ENCODE measurements at places on chromosomes 5 and 9. TPM values are rescaled to one million over a fixed set of nuclear protein-coding genes. Genes with fewer than 3 reads are reported as not detected.

The PGM5 gene
- total RNA-seq = not detected

The ABLIM3 gene
- total RNA-seq = not detected

The FBP2 gene
- total RNA-seq = not detected

The DAB2IP gene
- 0.54 TPM for total RNA-seq

DNA sequence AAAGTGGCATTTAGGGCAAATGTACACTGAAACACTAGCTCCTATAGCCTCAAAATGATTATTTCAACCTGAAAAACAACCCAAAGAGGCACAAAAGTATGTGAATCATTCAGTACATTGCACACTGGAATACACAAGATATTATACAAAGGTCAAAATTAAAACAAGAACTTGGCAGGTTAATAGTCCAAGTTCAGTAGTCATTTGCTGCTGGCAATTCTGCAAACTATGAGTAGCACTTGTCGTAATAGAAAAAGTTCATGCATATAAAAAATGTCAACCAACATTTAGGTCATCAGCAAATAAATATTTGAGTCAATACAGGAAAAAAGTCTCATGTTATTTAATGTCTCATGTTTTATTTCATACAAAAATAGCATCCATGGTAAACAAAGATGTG, 98.7 kb downstream of the LPAR1 start:
- no peak overlapping the region for H3K27ac ChIP-seq
- no peaks in the 10 kb centered on the region for H3K36me3 ChIP-seq
- H3K4me1 ChIP-seq = no peaks in the 10 kb centered on the region
- H3K27me3 ChIP-seq = peaks cover 1% of the 10 kb centered on the region
- H3K4me3 ChIP-seq = no peak overlapping the region

- H3K4me1 ChIP-seq = no peaks in the 10 kb centered on the region
- peaks cover 8% of the 10 kb centered on the region for H3K36me3 ChIP-seq
- DNase-seq = no peak
- peaks cover 1% of the 10 kb centered on the region for H3K27me3 ChIP-seq
- H3K4me3 ChIP-seq = no peak overlapping the region
Observed at GRCh38 chr9:567128-567746, 274.3 kb upstream of the DMRT1 start.

- peaks cover 3% of the 10 kb centered on the region for H3K27me3 ChIP-seq
- no peaks in the 10 kb centered on the region for H3K4me1 ChIP-seq
- no peak overlapping the region for H3K4me3 ChIP-seq
Observed at GRCh38 chr9:68530618-68531017, 10.1 kb downstream of the TMEM252 start.

- no peak overlapping the region for H3K27ac ChIP-seq
- H3K4me3 ChIP-seq = no peak overlapping the region
- no peaks in the 10 kb centered on the region for H3K36me3 ChIP-seq
- H3K4me1 ChIP-seq = no peaks in the 10 kb centered on the region
Observed at GRCh38 chr9:134631881-134632280, 9.7 kb upstream of the COL5A1 start.

DNA sequence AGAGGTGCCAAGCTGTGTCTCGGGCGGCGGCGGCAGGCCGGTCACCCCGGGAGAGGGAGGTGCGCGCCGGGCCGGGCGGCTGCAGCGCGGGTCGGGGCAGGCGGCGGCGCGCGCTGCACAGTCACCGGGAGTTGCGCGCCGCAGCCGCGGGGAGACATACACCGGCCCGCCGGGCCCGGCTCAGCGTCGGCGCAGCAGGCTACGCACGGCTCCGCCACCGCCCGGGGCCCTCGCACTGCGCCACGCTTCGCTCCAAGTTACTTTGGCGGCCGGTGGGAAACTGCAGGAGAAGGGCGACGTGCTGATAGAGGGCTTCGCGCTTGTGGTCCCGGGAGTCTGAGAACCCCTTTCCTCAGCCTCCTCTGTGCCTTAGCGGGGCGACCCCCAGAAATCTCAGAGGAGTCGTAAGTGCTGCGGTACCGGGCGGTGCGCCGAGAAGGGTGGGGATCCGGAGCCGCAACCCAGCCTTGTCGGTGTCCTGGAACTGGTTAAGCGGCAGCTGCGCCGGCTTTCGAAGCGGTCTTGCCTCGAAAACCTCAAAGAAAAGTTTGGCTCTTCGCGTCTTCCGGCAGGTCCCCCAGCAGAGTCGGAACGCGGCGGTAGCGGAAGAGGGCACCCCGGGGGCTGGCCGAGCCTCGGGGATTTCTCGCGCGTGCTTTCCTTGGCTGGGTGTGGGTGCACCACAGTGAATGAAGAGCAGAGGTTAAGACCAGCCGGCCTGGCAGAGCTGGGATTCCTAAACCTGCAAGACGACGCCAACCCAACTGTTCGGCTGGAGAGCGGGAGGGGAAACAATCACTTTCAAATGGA, at the start of gene EFNA5:
TSS of gene EFNA5 (minus strand) at position 6 of the 810 bp plus-strand sequence.
- peaks cover 63% of the 10 kb centered on the region for H3K27me3 ChIP-seq
- no peak within 1 kb of the TSS for H3K27ac ChIP-seq
- no peaks in the 10 kb centered on the region for H3K36me3 ChIP-seq
- H3K4me3 ChIP-seq = peak within 1 kb of the TSS; percentile 65
- peaks cover 28% of the 10 kb centered on the region for H3K4me1 ChIP-seq

GRCh38 chr9:89442501-89442978, 55.4 kb downstream of the SEMA4D start:
- peaks cover 92% of the 10 kb centered on the region for H3K4me1 ChIP-seq
- peak; percentile 37 for DNase-seq

DNA sequence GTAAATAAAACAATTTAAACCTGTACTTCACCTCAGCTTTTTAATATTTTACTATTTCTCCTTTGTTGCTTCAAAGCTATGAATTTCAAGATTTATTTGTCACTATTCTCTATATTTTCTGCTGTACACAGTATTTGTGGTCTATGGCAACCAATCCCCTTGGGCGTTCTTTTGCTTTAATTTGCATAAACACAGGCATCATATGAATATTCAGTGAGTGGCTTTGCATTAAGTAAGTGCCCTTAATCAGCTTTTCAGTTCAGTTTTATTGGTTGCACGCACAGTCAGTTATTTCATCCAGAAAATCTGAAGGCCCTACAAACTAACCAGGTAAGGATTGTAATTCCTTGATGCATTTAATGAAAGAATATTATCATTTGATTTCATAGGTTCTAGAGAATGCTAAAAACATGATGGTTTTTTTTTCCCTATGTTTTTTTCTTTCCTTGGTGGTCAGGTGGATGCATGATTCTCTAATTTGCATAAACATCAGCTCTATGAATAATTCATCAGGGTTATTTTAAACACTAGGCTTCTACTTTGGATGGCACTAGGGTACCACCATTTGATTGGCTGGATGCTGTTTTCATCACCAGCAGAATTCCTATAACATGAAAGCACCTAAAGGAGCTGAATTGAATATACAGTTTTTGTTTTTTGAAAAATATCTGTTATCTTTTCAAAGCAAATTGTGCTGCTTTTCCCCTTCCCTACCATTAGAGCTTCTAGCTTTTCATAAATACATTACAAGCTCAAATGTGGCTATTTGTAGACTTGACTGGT, 249.2 kb upstream of the CCNH start:
- no peaks in the 10 kb centered on the region for H3K36me3 ChIP-seq
- H3K27ac ChIP-seq = no peak overlapping the region
- no peak overlapping the region for H3K4me3 ChIP-seq
- no peak for DNase-seq

DNA sequence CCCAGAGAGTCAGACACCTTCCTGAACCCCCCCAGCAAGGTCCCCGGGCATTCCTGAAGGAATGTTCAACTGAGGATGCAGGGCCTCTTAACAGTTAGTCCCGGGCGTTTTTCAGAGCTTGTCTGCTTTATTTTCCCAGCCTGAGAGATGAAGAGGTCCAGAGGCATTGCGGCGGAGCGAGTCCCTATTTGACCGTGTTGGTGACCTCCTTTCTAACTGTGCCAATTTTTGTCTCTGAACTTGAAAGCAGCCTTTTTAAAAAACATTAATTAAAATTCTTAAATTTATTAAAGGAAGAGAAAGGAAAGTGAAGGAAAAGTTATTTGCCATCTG, 433 bp upstream of the PTAR1 start:
- H3K27ac ChIP-seq = peak overlapping the region; percentile 94
- H3K27me3 ChIP-seq = no peaks in the 10 kb centered on the region
- no peak for DNase-seq
- peaks cover 26% of the 10 kb centered on the region for H3K4me1 ChIP-seq
- peak overlapping the region; percentile 97 for H3K4me3 ChIP-seq
- H3K36me3 ChIP-seq = peaks cover 15% of the 10 kb centered on the region

DNA sequence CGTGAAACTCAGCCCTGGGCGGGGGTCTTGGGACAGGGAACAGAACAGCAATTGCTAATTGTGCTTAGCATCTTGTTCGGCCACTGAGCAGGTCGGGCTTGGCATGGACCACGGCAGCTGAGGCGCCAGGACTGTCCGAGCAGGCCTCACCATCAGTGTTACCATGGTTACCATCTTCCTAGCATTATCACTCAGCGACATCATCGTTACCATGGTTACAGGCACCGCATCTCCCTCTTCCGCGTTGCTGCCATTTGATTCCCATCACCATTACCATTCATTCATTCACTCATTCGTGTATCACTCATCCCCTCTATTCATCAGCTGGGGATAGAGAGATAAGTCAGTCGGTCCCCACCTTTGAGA, 81.0 kb upstream of the ZBTB43 start:
- H3K4me1 ChIP-seq = peaks cover 40% of the 10 kb centered on the region
- H3K27ac ChIP-seq = peak overlapping the region; percentile 91
- H3K27me3 ChIP-seq = no peaks in the 10 kb centered on the region
- no peaks in the 10 kb centered on the region for H3K36me3 ChIP-seq
- H3K4me3 ChIP-seq = peak overlapping the region; percentile 79
- no peak for DNase-seq

DNA sequence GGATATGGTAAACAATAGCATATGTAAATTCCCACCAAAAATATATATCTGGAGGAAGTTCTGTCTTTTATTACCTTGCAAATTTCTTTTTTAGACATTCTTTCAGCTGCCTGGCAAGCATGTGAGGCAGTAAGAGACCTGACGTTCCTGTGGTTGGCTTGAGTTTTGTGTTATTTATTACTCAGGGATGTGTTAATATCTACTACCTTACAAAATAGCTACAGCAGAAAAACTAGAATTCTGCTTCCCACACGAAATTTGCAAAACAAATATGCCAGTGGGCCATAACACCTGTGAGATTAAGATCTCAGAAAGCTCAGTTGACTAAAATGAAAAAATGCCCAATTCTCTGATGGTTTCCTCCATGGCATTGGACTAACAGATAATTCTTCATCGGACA, 274.2 kb downstream of the TMEM167A start:
- H3K4me3 ChIP-seq = no peak overlapping the region
- no peak overlapping the region for H3K27ac ChIP-seq
- no peak for DNase-seq

DNA sequence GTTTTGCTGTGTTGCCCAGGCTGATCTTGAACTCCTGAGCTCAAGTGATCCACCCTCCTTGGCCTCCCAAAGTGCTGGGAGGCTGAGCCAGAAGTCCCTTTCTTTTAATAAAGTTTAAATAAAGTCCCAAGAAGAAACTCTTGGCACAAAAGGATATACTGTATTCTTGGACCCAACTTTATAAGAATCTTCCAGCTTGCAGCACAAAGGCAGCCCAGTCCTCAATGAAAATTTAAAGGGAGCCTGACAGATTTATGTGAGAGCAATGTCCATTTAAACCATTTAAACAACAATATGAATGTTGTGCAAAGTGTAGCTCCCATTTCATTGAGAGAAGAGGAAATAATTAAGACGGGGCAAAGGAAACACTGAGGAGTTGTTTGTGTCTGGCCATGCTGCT, 217.0 kb downstream of the DOCK8 start:
- H3K27me3 ChIP-seq = no peaks in the 10 kb centered on the region
- peaks cover 49% of the 10 kb centered on the region for H3K36me3 ChIP-seq
- H3K4me1 ChIP-seq = no peaks in the 10 kb centered on the region

DNA sequence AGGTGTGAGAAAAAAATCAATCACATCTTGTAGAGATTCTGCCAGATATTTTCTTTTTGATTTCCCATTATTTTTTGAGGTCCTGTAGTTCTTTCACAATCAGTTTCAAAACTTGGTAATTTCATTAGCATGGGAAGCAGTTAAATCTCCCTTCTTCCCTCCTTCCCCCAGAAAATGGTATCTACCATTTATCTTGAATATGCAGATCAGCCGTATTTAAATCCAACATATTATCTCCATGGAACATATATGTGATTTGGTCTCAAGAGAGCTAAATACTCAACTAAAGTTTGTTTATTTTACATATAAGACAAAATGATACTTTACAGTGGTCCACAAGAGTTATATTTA, 1034.8 kb downstream of the CDH12 start:
- peaks cover 2% of the 10 kb centered on the region for H3K4me1 ChIP-seq
- H3K36me3 ChIP-seq = no peaks in the 10 kb centered on the region
- H3K4me3 ChIP-seq = no peak overlapping the region
- DNase-seq = no peak

GRCh38 chr5:163248333-163248732, 189.1 kb upstream of the CCNG1 start:
- H3K36me3 ChIP-seq = no peaks in the 10 kb centered on the region
- no peak overlapping the region for H3K27ac ChIP-seq
- H3K4me3 ChIP-seq = no peak overlapping the region
- H3K27me3 ChIP-seq = no peaks in the 10 kb centered on the region

GRCh38 chr9:116450378-116451139, 236.5 kb upstream of the TRIM32 start:
- no peaks in the 10 kb centered on the region for H3K4me1 ChIP-seq
- peaks cover 3% of the 10 kb centered on the region for H3K36me3 ChIP-seq
- no peak overlapping the region for H3K27ac ChIP-seq
- H3K4me3 ChIP-seq = no peak overlapping the region
- no peak for DNase-seq

GRCh38 chr9:94800424-94801117, 74.1 kb downstream of the AOPEP start:
- H3K27ac ChIP-seq = no peak overlapping the region
- H3K4me3 ChIP-seq = no peak overlapping the region
- peaks cover 23% of the 10 kb centered on the region for H3K36me3 ChIP-seq

GRCh38 chr9:89760123-89760522, 155.3 kb downstream of the GADD45G start:
- no peaks in the 10 kb centered on the region for H3K36me3 ChIP-seq
- no peak overlapping the region for H3K4me3 ChIP-seq
- H3K4me1 ChIP-seq = no peaks in the 10 kb centered on the region
- no peaks in the 10 kb centered on the region for H3K27me3 ChIP-seq
- no peak for DNase-seq
- no peak overlapping the region for H3K27ac ChIP-seq

DNA sequence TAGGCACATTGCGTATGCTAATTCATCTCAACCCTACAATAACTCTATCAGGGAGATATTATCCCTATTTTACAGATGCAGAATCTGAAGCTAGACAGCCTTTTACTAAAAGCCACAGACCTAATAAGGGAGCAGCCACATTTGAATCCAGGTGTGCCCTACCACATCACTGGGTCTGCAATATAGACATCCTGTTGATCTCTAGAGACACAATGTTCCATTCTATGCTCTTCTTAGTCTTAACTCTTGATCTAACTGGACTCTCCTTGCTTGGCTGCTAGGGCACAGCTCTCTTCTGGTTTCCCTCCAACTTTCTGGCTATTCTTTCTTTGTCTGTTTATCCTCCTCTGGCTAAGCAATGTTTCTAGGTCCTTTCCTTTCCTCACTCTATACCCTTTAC, 1.4 kb upstream of the SPATA6L start:
- no peaks in the 10 kb centered on the region for H3K27me3 ChIP-seq
- H3K36me3 ChIP-seq = no peaks in the 10 kb centered on the region
- no peak overlapping the region for H3K27ac ChIP-seq
- H3K4me1 ChIP-seq = peaks cover 64% of the 10 kb centered on the region
- no peak overlapping the region for H3K4me3 ChIP-seq

GRCh38 chr5:28580616-28581015, 1542.2 kb upstream of the CDH9 start:
- no peak overlapping the region for H3K4me3 ChIP-seq
- no peaks in the 10 kb centered on the region for H3K36me3 ChIP-seq
- H3K27ac ChIP-seq = no peak overlapping the region
- no peaks in the 10 kb centered on the region for H3K4me1 ChIP-seq
- no peak for DNase-seq
